ENCODE measurements at places on chromosomes 11 and 22.

DNA sequence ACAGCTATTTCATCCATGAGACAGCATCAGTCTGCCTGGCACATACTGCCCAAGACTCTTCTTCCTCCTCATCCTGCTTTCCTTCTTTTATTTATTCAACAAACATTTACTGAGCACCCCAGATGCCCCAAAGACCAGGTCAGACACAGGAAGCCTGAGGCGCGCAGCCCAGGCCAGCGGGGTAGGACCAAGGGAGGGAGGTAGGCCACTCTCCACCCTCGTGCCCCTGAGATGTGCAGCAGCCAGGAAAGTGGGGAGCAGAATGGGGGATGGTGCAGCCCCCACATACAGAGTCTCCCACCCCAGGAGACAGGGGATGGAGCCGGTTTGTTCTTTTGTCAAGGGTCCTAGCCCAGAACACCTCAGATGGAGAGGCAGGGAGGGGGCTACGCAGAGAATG, 4.2 kb upstream of the IL2RB start:
- DNase-seq, result no peak

DNA sequence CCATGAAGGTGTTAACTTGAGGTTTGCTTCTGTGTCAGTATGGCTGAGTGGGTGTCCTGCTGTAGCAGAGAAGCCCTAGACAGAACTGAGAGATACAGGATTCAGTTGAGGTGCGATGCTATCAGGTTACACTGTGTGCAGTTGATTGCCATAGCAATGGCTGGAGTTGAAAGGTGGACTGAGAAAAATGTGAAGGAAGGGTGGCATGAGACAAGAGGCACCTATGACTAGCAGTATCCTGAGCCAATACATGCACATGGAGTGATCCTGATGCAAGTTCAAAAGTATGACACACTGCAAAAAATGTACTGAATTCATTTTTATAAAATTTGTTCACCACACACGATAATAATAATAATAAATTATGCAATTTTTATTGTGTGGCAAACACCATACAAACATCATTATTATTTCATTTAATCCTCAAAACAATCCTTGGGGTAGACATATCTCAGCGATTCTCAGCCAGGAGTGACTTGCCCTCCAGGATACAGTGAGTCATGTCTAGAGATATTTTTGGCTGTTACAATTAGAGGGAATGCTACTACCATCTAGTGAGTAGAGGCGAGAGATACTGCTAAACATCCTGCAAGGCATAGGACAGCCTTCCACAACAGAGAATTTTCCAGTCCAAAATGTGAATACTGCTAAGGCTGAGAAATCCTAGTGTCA, 3.9 kb upstream of the PIWIL4 start:
- DNase-seq, result no peak

DNA sequence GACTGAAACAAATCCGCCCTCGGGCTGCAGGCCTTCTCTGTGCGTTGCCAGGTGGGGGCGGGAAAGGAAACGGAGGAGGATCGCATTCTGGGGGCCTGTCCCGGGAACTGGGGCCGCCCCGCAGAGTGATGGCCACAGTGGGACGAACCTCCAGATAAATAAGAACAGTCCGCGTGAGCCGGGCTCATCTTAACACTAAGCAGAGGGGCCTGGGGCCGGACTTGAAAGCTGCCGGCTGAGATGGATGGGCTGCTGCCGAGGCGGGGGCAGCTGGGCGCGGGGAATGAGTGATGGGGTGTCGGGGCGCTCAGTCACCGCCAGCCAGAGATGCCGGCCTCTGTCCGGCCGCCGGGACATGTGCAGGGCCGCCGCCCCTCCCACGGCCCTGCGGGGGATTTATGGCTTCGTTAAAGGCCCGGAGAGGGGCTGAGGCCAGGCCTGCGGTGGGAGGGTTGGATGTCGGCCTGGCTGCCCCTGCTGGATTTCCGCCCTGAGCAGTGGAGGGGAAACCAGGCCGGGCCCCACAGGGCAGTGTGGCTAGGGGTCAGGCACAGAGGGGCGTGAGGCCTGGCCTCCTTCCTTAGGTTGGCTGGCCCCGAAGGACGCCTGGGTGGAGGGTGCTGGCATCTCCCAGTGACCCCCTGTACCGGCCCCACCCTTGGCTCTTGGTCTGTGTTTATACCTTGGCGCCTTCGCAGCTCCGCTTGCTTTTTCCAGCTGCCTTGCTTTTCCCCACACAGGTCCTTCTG, 45.3 kb upstream of the CD82 start:
- DNase-seq, result no peak

DNA sequence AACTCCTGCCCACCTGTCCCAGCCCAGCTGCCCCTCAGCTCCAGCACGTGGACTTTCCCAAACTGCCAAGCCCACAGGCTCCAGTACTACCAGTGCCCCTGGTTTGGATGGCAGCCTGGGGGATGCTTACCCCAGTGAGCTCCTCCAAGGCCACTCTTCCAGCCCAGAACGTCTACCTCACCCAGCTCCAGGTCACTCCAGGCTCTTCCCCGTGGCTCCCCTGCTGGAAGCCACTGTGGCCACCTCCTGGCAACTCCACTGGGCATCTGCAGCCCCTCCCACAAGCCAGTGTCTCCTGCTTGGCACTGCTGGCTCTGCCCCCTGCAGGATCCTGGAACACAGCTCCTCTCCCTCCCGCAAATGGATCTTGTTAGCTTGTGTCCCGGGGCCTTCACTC, 29.3 kb downstream of the LMO1 start:
- no peak for DNase-seq

DNA sequence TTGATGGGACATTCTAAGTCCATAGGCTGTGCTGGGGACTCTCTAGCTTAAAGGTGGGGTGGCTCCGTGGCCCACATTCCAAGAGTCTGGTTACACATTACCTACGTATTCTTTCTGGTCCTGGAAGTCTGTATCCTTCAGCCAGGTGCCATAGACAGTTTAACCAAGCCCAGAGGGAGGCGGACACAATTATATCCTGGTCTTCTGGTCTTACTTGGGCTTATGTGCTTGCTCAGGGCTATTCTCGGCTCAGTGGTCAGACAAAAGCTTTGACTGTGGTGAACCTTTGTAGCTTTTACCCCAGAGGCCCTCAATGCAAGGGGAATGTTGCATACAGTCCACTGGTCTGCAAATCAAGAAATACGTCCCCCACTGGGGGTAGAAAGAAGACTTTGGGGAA, 3.4 kb upstream of the INCENP start:
- DNase-seq, result no peak

- DNase-seq, result no peak
These were observed 55.4 kb downstream of the ELFN2 start for GRCh38 chr22:37371911-37372310.

DNA sequence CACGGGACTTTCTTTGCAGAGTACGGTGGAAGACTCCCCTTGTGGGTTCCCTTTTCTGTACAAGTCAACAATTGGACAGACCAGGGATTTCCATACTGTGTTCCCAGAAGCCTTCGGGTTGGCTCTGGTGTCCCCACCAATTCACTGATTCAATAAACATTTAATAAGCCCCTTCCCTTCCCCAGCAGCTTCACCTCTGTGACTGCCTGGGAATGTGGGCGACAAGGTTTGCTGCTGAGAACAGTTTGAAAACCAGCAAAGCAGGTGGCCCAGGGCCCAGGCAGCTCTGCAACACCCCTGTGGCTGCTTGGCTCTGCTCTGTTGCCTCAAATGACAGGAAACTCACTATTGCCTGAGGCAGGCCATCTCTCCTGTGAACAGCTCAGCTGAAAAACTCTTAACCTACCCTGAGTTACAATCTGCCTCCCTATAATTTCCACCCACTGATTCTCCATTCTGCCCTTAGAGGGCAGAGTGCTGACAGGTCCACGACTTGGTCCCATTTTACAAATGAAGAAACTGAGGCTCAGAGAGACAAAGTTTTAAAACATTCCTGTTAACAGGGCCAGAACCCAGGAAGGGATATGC, 10.4 kb downstream of the ADORA2A start:
- peak; percentile 77 for DNase-seq

- peak; percentile 6 for DNase-seq
These were observed 62.4 kb downstream of the DSCAML1 start for GRCh38 chr11:117734601-117735024.

- DNase-seq, result peak; percentile 39
These were observed 2.8 kb upstream of the OR51M1 start for GRCh38 chr11:5380740-5381342.

- DNase-seq, result no peak
These were observed 99.8 kb upstream of the ALX4 start for GRCh38 chr11:44409558-44410236.

- DNase-seq, result no peak
These were observed 39.1 kb upstream of the CREB3L1 start for GRCh38 chr11:46238078-46238966.

GRCh38 chr11:77179048-77179447, 51.0 kb downstream of the MYO7A start:
- no peak for DNase-seq

DNA sequence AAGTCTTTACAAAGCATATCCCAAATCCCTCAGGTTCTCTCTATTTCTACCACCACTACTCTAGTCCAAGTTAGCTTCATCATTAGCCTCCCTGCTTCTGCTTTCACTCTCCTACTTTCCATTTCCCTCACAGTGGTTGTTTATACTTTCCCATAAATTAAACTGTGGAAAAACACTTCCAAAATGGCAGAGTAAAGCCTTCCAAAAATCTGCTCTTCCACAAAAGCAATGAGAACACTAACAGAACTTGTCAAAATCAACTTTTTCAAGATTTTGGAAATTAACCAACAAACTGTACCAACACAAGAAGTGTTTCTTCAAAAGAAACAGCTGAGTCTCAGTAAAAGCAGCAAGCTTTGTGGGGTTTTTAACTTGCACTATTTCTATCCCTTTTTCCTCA, 71.8 kb downstream of the TTC28 start:
- no peak for DNase-seq

- no peak for DNase-seq
These were observed at the start of the genes RIBC2 and SMC1B for GRCh38 chr22:45413368-45414211. Gene RIBC2 (plus strand): TSS chr22:45413693. CDS start chr22:45413887, 194 bp downstream. Gene SMC1B (minus strand): TSS chr22:45413599. CDS start chr22:45413567, 32 bp downstream.

DNA sequence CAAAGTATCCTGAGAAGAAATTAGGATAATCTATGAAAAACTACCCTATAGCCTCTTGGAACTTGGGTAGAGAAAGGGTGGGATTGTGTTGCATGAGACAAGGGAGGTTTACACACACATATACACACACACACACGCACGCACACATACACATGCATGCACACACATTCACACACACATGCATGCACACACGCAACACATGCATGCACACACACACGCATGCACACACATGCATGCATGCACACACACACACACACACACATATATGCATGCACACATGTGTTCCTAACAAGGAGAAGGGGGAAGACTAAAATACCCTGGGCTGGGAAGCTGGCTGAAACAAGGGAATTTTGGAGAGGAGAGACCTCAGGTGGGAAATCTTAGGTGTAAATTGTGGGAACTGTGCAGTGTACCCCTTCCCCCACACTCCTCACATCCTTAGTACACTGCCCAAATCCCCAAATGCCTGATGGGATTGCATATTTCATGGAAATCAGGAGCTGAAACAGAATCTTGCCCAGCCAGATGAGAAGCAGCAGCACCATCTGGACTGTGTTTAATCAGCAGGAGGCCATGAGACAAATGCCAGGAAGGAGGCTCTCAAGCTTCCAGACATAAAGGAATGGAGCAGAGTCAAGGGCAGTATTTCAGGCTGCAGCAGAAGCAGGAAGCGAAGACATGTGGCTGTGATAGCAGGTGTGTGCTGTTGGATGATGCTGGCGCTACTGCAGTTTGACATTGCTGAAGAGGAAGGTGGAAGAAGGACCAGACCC, 14.6 kb upstream of the POLD3 start:
- no peak for DNase-seq

DNA sequence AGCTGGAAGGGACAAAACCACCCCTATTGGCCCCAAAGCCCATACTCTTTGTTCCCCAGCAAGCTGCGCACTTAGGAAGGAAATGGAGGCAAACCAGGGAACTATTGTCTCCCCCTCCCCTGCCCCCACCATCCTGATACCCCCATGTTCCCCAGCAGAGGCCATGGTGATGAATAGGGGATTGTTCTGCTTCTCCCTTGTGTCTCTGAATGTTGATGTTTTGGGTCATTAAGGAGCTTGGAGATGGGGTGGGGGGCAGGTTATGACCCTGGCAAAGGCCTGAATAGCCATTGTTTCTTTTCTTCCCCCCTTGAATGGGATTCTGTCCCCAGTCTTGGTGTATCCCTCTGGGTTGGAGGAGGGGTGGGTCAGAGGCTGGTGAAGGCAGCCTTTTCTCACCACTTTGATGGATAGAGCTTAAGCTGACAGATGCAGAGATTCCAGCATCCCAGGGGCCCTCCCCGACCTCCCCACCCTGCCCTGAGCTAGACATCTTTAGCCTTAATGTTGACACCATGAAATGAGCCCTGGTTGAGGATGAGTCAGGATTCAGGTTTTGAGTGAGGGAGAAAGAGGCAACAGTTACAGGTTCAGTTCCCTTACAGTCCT, 8.3 kb downstream of the DTX4 start:
- no peak for DNase-seq

- DNase-seq, result no peak
These were observed 7.0 kb downstream of the MAPK8IP2 start for GRCh38 chr22:50607659-50608020.

- DNase-seq, result peak; percentile 47
These were observed 24.9 kb downstream of the TCP11L1 start for GRCh38 chr11:33064033-33064825.

DNA sequence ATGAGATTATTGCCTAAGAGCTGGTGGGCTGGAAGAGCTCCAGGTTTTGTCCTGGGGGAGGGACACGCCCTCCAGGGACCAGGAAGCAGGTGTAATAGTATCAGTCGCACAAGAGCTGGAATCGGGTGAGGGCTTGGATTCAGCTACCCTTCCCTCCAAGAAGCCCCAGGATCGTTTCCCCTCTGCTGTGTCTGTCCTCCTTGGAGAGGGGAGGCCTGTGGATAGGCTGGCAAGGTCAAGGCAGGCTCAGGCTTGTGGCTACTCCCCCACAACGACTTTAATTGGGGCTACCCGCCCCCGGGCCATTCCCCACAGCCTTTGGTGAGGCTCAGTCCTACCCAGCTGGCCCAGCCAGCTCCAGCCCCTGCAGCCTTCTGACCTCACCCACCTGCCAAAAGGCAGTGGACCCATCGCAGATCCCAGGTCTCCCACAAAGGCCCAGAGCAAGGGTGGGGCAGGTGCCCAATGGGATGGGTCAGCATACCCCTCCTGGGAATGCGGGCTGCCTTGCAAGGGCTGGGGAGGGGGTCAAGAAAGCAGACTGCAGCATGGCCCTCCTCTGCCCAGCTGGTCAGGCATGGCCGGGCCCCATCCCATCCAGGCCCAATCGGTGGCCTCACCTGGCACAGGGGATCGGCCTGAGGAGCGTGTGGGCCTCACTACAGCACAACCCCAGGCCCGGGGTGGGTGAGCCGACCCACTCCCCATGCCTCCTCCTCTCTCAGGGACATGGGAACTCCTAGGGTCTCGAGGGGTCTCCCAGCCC, 1.0 kb downstream of the CTSD start:
- peak; percentile 26 for DNase-seq
